SK-N-SH (cell line): ENCODE measurements at places on chromosomes 16 and 17. TPM values are rescaled to one million over a fixed set of nuclear protein-coding genes. Genes with fewer than 3 reads are reported as not detected.

- H3K36me3 ChIP-seq: peaks cover 28% of the 10 kb centered on the region; the same call in 1 of the 2 replicates
- no peak overlapping the region for H3K27ac ChIP-seq
- DNase-seq: no peak
- H3K4me3 ChIP-seq: no peak overlapping the region
- H3K27me3 ChIP-seq: no peaks in the 10 kb centered on the region
Measured at GRCh38 chr17:16448490-16448889, 33.1 kb downstream of the TRPV2 start.

DNA sequence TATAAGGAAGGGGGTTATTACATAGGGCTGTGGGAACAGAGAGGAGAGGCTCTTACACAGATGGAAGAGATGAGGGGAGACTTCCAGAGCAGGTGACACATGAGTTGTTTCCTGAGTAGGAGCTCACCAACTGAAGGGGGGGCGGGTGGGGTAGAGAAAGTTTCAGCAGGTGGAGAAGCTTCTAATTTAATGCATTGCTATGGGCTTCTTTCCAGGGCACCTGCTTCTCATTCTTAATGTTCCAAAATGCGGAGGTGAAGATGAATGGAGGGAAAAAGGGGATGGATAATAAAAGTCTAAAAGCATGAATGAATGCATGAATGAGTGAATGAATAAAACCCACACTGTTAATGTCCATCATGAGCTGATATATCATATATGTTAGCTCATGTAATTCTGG, 439.0 kb upstream of the CCL2 start:
- H3K4me3 ChIP-seq: no peak overlapping the region
- DNase-seq: no peak
- peaks cover 1% of the 10 kb centered on the region; the same call in 1 of the 2 replicates for H3K4me1 ChIP-seq

GRCh38 chr17:46869975-46870803, 18.8 kb downstream of the WNT9B start:
- H3K36me3 ChIP-seq: no peaks in the 10 kb centered on the region
- H3K27me3 ChIP-seq: peaks cover 5% of the 10 kb centered on the region; the same call in 1 of the 2 replicates
- no peak overlapping the region for H3K27ac ChIP-seq
- peaks cover 5% of the 10 kb centered on the region; the same call in 1 of the 2 replicates for H3K4me1 ChIP-seq

DNA sequence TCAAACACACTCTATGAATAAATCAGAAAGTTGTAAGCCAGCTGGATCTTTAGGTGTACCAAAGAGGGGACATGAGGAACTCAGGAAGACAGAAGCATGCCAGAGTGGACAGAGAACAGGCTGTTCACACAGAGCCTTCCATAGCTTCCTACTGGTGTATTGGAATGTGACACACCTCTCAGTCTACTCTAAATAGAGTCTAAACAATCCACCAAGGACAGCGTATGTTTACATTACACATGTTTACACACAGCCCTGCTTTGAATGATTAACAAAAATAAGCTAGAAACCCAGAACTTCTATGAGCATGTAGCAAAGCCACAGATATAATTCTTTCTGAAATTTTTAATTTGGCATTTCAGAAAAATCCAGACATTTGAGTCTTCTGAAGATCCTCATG, 1279.0 kb upstream of the CDH8 start:
- H3K4me3 ChIP-seq: no peak overlapping the region
- H3K36me3 ChIP-seq: no peaks in the 10 kb centered on the region
- no peaks in the 10 kb centered on the region for H3K4me1 ChIP-seq
- no peaks in the 10 kb centered on the region for H3K27me3 ChIP-seq

FSCN2 gene
- polyA plus RNA-seq: 2.0 and 2.1 TPM in 2 replicates

DNA sequence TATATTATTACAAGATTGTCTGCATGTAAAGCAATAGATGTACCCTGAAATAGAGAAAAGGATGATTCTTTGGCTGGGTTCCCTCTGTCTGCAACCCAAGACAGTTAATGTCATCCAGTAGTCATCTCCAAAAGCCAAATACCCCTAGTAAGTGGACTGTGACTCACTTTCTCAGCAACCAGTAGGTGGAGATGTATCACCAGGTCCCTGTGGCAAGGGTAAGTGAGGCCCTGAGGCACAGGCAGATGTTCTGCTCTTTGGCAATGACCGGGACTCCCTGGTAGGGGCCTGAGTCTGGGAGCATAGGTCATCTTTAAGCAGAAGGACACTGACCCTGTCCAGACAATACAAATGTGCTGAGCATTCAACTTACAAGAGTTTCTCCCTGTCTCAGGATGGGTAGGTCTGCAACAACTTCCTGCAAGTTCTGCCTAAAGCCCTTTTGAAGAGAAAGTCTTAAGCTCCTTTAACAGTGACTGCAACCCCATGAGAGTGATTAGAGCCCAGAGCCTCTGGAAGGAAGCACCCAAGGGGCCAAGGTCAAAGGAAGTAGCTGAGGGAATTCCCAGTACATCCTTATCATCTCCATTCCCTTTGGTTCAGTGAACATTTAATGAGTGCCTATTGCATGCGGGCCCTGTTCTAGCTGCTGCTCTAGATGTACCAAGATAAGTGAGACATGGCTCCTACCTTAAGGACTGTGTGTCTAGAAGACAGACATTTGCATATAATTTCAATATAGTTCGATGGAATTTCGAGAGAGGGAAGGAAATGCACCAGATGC, 31.9 kb downstream of the PMP22 start:
- DNase-seq: peak; percentile 27
- H3K4me1 ChIP-seq: no peaks in the 10 kb centered on the region

PERCC1 gene
- not detected in 2 replicates for polyA plus RNA-seq

DNA sequence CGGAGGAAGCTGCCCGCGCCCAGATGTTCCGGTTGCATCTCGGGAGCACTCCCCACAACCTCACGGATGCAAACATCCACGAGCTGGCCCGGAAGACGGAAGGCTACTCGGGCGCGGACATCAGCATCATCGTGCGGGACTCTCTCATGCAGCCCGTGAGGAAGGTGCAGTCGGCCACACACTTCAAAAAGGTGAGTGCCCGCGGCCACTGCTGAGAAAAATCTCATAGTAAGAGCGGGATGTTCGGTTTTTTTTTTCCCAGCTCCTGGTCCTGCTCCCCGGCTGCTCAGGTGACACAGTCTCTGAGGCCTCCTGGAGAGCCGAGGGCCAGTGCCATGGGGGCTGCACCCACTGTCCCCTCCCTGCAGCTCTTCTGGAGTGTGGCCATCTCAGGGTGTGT, 9.3 kb downstream of the PDF start:
- no peak overlapping the region for H3K27ac ChIP-seq
- H3K4me1 ChIP-seq: peaks cover 17% of the 10 kb centered on the region
- peaks cover 84% of the 10 kb centered on the region for H3K36me3 ChIP-seq
- DNase-seq: no peak
- no peak overlapping the region for H3K4me3 ChIP-seq
- H3K27me3 ChIP-seq: no peaks in the 10 kb centered on the region

CIBAR2 gene
- polyA plus RNA-seq: 0.15 and 0.24 TPM in 2 replicates

CMTR2 gene
- polyA plus RNA-seq: 7.2 and 9.6 TPM in 2 replicates

GRCh38 chr16:53960954-53961616, 257.1 kb downstream of the FTO start:
- peaks cover 17% of the 10 kb centered on the region for H3K4me1 ChIP-seq
- peak; percentile 34 for DNase-seq
- no peak overlapping the region for H3K4me3 ChIP-seq
- no peak overlapping the region for H3K27ac ChIP-seq
- no peaks in the 10 kb centered on the region for H3K27me3 ChIP-seq

- H3K4me3 ChIP-seq: no peak overlapping the region
- peaks cover 13% of the 10 kb centered on the region; the same call in 1 of the 2 replicates for H3K36me3 ChIP-seq
- DNase-seq: no peak
Measured at GRCh38 chr17:2190014-2190413, 113.6 kb downstream of the SMG6 start.

GRCh38 chr17:7613769-7614424, 800 bp downstream of the FXR2 start:
- H3K36me3 ChIP-seq: peaks cover 11% of the 10 kb centered on the region
- peaks cover 18% of the 10 kb centered on the region for H3K4me1 ChIP-seq
- no peak for DNase-seq
- no peaks in the 10 kb centered on the region for H3K27me3 ChIP-seq
- peak overlapping the region; percentile 84 for H3K27ac ChIP-seq
- H3K4me3 ChIP-seq: peak overlapping the region; percentile 90

JPH3 gene
- 0.25 and 0.26 TPM in 2 replicates for polyA plus RNA-seq

DNA sequence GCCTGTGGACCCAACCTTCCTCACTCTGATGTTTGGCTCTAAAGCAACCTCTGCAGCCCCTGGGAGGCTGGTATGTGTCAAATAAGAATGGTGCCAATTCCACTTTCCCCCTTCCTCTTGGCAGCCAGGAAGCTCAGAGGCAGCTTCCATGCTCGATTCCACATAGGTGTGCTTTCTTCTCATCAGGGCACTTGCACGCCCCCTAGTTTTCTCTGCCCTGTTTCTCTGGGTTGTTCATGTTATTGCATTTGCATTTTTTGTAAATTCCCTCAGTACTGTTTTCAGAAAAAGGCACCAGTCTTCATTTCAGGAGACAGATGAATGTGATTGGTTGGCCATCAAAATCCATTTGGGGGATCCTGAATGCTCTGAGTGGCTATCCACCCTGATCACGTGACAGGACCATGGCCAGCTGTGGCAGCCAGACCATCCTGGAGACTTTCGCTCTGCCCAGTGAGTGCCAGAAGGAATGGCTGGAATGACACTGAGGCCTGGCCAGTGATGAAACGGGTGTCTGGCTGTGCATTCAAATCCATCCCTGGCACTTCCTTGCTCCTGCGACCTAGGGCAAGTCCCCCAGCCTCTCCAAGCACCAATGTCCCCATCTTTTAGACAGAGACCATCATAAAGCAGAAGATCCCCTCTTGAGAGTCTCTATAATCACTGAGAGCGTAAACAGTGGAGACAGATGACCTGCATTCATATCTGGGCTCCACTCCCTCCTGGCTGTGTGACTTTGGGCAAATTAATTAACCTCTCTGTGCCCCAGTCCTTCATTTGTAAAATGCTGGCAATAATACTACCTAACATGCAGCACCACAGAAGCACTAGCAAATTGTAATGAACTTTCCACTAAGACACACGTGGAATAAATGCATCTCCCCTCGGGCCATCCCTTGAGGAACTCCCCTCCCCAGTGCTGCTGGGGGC, 56.4 kb downstream of the CNGB1 start:
- H3K27ac ChIP-seq: no peak overlapping the region
- no peaks in the 10 kb centered on the region for H3K36me3 ChIP-seq
- H3K27me3 ChIP-seq: peaks cover 3% of the 10 kb centered on the region; the same call in 1 of the 2 replicates
- H3K4me1 ChIP-seq: no peaks in the 10 kb centered on the region
- no peak overlapping the region for H3K4me3 ChIP-seq
- DNase-seq: no peak

RCVRN gene
- not detected in 2 replicates for polyA plus RNA-seq

- H3K27me3 ChIP-seq: peaks cover 9% of the 10 kb centered on the region
- DNase-seq: peak; percentile 59
- no peaks in the 10 kb centered on the region for H3K36me3 ChIP-seq
- no peak overlapping the region for H3K27ac ChIP-seq
- no peak overlapping the region for H3K4me3 ChIP-seq
Measured at GRCh38 chr17:82384730-82385481, 13.3 kb downstream of the UTS2R start.

SPDYE4 gene
- polyA plus RNA-seq: not detected in 2 replicates

DNA sequence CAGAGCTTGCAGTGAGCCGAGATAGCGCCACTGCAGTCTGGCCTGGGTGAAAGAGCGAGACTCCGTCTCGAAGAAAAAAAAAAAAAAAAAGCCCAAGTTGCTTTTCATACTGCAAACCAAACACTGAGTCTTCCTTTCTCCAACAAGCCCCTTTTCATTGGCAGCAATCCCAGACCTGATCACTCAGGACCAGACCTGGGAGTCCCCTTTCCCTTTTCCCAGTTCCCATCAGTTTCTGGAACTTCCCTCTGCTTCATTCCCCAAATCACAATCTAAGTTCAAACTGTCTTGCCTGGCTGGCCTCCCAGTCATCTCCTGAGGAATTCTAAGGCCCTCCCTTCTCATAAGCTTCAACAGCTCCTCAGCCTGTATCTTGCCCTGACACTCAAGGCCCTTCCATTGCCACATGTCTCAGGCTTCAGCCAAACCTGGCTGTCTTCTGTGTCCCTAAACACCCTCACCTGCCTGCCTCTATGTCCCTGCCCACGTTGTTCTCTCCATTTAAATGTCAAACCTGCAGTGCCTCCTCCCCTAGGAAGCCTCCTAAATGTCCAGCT, 11.8 kb upstream of the PHF12 start:
- no peak for DNase-seq
- H3K4me3 ChIP-seq: no peak overlapping the region
- H3K27me3 ChIP-seq: no peaks in the 10 kb centered on the region

DNA sequence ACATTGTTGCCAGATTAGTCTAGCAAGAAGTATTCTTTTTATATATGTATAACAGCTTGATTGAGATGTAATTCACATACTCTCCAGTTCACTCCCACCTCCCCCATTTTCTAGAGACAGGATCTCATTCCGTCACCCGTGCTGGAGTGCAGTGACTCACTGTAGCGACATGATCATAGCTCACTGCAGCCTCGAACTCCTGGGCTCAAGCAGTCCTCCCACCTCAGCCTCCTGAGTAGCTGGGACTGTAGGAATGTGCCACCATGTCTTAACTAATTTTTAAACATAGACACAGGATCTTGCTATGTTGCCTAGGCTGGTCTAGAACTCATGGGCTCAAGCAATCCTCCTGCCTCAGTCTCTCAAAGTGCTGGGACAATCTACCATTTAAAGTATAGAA, 3.3 kb upstream of the RSAD1 start:
- no peak overlapping the region for H3K27ac ChIP-seq
- DNase-seq: no peak
- H3K4me1 ChIP-seq: peaks cover 7% of the 10 kb centered on the region; the same call in 1 of the 2 replicates
- H3K27me3 ChIP-seq: no peaks in the 10 kb centered on the region
- H3K36me3 ChIP-seq: no peaks in the 10 kb centered on the region

- H3K27me3 ChIP-seq: no peaks in the 10 kb centered on the region
- H3K4me1 ChIP-seq: peaks cover 5% of the 10 kb centered on the region; the same call in 1 of the 2 replicates
- DNase-seq: no peak
Measured at GRCh38 chr16:4937782-4938682, 1.1 kb upstream of the PPL start.

HIC1 gene
- polyA plus RNA-seq: 3.8 and 6.4 TPM in 2 replicates

- no peaks in the 10 kb centered on the region; the same call in 1 of the 2 replicates for H3K36me3 ChIP-seq
- no peak for DNase-seq
- peaks cover 12% of the 10 kb centered on the region for H3K4me1 ChIP-seq
- no peak overlapping the region for H3K27ac ChIP-seq
- H3K27me3 ChIP-seq: no peaks in the 10 kb centered on the region
- H3K4me3 ChIP-seq: no peak overlapping the region
Measured at GRCh38 chr17:17730250-17730935, 49.1 kb downstream of the RAI1 start.

DNA sequence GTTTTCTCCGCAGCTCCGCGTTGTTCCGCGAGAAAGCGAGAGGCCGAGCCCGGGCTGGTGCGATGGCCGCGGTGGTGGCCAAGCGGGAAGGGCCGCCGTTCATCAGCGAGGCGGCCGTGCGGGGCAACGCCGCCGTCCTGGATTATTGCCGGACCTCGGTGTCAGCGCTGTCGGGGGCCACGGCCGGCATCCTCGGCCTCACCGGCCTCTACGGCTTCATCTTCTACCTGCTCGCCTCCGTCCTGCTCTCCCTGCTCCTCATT, 404 bp downstream of the EMC6 start:
- no peak for DNase-seq
- no peaks in the 10 kb centered on the region for H3K27me3 ChIP-seq
- H3K27ac ChIP-seq: peak overlapping the region; percentile 80
- H3K36me3 ChIP-seq: peaks cover 14% of the 10 kb centered on the region; the same call in 1 of the 2 replicates
- H3K4me3 ChIP-seq: peak overlapping the region; percentile 96

C1QTNF8 gene
- not detected in 2 replicates for polyA plus RNA-seq

GRCh38 chr16:24152826-24153225, 103.3 kb upstream of the CACNG3 start:
- H3K27ac ChIP-seq: no peak overlapping the region
- no peaks in the 10 kb centered on the region for H3K27me3 ChIP-seq
- DNase-seq: no peak
- H3K4me1 ChIP-seq: no peaks in the 10 kb centered on the region
- H3K4me3 ChIP-seq: no peak overlapping the region
- H3K36me3 ChIP-seq: no peaks in the 10 kb centered on the region
